D341Med (cell line): ENCODE measurements at places on chromosomes 2 and 18.

GRCh38 chr2:162220368-162220767, 22.9 kb downstream of the FAP start:
- no peak for DNase-seq

DNA sequence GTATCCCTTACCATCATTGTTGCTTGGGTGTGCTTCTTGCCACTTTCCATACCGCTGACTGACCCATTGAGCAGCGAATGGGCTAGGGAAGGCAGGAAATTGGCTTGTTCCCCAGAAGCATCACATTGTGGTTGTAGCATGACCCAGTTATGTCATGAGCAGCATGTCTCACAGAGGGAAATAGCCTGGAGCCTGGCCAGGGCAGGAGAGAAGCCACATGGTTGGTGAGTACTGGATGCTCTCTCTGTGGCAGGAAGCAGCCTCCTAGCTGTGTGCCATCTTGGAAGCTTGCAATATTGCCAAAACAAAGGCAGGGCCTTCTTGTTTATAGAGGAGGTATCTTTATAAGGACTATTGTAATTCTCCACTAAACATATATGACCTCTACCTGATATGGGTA, 482.6 kb downstream of the PIK3C3 start:
- no peak for DNase-seq

DNA sequence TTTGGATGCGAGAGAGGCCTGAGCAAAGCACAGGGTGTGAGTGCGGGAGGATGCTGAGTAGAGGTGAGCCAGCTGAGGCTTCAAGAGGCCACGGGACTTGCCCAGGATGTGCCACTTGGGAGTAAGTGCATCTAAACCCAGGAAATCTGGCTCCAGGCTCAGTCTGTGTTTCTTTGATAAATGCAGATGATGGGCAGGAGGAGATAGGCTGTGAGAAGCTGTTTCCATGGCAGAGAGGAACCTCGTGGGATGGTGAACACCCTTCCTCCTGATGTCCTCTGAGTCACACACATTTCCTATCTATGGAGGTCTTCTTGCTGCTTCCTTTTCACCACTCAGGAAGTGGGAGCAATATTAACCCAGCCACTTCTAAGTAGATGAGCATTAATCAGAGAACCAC, 38.4 kb upstream of the CELF4 start:
- DNase-seq: no peak

GRCh38 chr2:203361922-203362321, 33.7 kb downstream of the ABI2 start:
- DNase-seq: no peak

DNA sequence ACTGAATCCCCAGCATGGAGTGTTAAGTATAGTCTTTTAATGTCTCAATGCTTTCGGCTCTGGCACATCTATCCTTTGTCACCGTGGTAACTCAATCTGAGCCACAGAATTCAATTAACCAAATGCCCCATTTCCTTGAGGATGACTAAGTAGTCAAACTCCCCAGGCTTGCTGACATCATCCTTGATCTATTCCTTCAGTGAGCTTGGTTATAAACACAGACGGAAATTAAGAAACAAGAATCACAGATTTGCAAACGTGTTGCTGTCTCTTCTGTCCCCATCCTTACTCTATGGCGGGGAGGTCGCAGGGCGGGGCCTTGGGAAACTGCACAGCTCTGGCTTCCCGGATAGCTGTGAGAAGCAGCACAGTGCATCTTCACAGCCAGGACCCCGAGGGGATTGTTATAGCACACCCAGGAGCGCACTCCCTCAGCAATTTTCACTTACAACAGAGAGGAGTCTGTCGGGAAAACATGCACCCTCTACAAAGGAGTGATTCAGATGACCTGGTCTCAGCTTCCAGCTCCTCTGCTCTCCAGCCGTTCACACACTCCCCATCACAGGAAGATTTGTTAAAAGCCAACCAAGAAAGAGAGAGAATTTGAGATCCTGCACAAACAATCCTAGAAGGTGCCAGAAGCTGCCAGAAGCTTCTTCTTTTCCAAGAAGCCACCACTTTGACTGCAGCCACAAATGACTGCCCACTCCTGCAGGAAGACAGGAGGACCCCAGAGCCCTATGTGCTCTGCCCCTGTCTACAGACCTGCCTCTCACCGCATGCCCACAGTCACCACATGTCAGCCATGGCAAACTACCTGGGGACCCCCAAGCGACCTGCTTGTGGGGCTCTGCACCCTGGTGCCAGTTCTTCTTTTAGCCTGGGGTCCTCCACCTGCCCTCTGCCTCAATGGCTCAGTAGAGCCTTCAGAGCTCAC, 44.9 kb upstream of the YWHAQ start:
- DNase-seq: no peak

DNA sequence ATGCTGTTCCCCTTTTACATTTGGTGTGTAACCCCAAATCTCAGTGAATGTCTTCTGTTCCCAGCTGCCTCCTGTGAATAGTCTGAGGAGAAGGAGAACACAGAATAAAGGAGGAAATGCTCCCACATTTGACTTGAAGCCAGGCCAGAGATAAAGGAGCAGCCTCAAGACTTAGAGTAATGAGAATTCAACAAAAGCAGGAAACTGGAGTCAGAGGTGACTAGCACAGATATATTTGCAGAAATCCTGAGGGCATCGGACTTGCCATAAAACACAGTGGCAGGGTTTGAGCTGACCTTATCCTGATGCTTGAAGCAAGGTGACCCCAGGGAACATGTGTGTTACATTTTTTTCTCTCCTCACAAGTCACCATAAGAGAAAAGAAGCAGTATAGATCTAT, 291.4 kb upstream of the RND3 start:
- DNase-seq: no peak

DNA sequence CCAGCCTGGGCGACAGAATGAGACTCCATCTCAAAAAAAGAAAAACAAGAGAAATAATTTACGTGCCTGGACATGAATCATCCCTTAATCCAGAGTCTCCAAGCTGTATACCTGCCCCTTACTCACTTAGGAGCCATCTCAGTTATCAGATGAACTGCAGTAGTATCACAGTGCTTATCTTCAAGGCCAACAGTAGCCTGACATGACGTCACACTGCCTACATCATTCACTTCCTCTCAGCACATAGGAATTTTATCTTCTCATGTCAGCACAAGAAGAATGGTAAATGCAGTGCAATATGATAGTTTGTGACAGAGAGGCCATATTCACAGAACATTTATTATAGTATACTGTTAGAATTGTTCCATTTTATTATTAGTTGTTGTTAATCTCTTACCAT, 216.6 kb downstream of the SS18 start:
- DNase-seq: no peak

GRCh38 chr2:238265605-238266004, 22.8 kb downstream of the PER2 start:
- no peak for DNase-seq

- no peak for DNase-seq
Measured at GRCh38 chr2:68203587-68203986, 45.9 kb downstream of the PNO1 start.

GRCh38 chr2:144771348-144771747, 251.4 kb upstream of the ZEB2 start:
- DNase-seq: no peak

- DNase-seq: peak; percentile 22
Measured at GRCh38 chr18:75115514-75115913, 93.4 kb downstream of the PTGR3 start.

- DNase-seq: no peak
Measured at GRCh38 chr2:118380915-118381653, 292.8 kb downstream of the INSIG2 start.

- DNase-seq: no peak
Measured at GRCh38 chr18:38415811-38416210, 850.2 kb upstream of the CELF4 start.

DNA sequence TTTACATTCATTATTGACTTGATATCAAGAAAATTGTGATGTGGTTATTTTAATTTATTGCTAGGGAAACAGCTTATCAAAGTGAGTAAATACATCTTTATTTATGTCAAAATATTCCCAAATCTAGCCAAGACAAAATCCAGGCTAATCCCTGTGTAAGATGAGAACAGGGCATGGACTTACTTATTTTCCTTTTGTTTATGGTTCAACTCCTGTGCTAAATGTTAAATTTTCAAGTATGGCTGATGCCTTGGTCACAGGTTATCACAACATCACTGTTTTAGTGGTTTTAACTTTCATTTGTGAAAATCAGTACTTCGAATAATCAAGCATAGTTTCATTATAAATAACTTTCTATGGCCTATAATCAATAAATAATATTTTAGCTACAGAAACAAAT, 657.0 kb upstream of the SYT4 start:
- no peak for DNase-seq

- no peak for DNase-seq
Measured at GRCh38 chr2:25845843-25846505, 32.3 kb downstream of the ASXL2 start.

DNA sequence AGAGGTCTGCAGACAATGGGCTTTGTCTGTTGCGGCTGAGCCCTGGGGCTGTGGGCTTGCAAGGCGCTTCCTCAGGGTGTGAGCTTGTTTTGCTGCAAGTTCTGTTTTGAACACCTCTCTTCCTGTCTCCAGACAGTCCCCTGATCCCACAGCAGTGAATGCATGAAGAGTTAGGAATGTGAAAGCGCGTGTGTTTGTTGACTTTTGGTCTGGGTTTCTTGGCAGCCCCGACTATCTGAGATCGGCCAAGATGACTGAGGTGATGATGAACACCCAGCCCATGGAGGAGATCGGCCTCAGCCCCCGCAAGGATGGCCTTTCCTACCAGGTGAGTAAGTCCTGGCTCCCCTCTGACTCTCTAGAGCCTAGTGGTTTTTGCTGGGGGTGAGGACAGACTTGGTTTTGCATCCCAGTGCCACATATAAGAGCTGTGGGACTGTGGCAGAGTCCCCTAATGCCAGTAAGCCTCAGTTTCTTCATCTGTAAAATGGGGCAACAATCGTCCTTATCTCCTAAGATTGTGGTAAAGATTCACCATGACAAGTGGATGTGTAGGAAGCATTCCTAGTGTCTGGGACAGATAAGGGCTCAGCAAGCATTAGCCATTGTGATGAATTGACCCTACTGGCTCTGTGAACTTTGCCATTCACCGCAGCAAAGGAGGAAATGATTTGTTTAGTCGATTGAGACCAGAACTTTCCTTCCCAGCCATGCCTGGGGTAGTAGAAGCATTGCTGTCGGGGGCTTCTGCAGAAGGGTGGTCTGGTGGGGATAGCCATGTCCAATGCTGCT, 3.0 kb downstream of the LBH start:
- DNase-seq: no peak

- DNase-seq: peak; percentile 57
Measured at GRCh38 chr18:31555971-31556747, 35.5 kb upstream of the TTR start.

GRCh38 chr2:71852141-71852711, 295.4 kb downstream of the CYP26B1 start:
- no peak for DNase-seq

DNA sequence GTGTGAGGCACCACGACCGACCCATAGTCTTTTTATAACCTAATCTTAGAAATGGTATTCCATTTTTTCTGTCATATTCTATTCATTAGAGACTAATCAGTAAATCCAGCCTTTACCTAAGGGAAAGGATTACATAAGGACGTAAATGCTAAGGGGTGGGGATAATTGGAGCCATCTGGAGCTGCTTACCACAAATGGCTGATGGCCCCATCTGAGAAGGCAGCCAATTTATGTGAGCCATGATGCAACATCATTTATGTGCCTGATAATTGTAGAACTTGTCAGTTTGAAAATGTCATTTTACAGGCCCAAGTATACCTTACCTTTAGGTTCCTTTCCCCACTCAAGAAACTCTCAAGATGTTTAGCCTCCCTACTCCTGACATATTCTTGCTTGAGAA, 44.0 kb downstream of the ARHGEF33 start:
- peak; percentile 68 for DNase-seq

DNA sequence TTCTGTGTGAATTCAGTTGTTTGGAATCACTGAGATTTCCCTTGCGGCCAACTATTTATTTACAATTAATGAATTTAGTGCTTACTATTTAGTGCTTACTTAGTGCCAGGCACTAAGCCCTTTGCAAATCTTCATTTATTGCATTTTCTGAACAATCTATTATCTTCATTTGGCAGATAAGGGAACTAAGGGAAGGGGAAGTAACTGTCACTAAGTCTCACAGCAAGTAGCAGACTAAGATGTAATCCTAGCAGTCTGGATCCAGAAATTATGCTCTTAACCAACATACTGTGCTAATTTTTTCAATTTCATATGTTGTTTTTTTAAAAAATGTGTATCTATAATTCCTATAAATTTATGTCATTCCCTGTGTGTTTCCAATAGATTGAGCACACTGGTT, 214.4 kb upstream of the EPC2 start:
- DNase-seq: no peak

DNA sequence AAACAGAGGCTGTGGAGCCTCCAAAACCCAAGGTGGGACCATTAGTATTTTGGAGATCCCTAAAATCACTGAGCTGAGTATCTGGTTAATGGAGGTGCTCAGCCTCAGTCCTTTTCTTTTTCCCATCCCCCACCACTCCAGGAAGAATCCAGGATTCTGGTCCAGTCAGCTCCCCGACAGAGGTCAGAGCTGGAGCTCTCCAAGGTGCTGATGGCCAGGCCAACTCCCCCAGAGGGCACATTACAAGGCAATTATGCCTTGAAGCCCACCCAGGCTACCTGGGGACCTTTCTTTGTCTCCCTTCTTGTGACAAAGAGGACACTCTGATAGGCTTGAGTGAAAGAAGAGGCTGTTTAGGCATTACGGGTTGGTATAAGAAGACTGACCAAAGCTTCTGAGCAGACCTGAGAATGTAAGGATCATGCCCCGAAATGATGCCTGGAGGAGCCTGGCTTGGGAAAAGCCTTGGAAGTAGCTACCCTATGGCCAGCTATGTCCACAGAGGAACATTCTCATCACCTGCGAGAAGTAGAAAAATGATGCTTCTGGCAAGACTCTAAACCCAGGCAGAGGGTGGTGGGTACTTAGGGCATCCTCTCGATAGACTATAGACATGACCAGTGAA, 102.5 kb upstream of the LDAH start:
- no peak for DNase-seq

GRCh38 chr2:218582076-218582475, 13.4 kb downstream of the CNOT9 start:
- no peak for DNase-seq

DNA sequence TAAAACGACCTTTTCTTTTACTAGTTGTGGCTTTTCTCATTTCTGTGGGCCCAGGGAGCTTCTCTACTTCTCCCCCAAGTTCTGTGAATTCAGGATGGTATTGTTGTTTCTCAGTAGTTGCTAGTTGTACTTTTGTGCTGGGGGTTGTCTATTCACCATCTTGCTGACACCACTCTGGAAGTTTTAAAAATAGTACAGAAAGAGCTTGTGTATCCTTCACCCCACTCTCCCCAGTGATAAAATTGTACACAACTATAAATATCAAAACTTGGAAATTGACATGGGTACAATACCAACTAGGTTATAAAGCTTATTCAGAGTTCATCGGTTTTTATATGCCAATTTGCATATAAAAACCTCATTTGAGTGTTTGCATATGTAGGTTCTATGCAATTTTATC, 45.3 kb upstream of the REEP1 start:
- no peak for DNase-seq

- no peak for DNase-seq
Measured at GRCh38 chr18:73728657-73729056, 419.0 kb downstream of the FBXO15 start.

GRCh38 chr2:44927985-44928482, 13.5 kb upstream of the SIX3 start:
- DNase-seq: no peak
